GM23248 (cell line): ENCODE measurements at places on chromosomes 12 and 14. TPM values are rescaled to one million over a fixed set of nuclear protein-coding genes. Genes with fewer than 3 reads are reported as not detected.

GRCh38 chr14:93343797-93344196 lies 3.2 kb upstream of the COX8C start:
- DNase-seq = no peak

- peak; percentile 32 for DNase-seq
These were observed 48.7 kb downstream of the ST8SIA1 start for GRCh38 chr12:22285846-22286245.

DNA sequence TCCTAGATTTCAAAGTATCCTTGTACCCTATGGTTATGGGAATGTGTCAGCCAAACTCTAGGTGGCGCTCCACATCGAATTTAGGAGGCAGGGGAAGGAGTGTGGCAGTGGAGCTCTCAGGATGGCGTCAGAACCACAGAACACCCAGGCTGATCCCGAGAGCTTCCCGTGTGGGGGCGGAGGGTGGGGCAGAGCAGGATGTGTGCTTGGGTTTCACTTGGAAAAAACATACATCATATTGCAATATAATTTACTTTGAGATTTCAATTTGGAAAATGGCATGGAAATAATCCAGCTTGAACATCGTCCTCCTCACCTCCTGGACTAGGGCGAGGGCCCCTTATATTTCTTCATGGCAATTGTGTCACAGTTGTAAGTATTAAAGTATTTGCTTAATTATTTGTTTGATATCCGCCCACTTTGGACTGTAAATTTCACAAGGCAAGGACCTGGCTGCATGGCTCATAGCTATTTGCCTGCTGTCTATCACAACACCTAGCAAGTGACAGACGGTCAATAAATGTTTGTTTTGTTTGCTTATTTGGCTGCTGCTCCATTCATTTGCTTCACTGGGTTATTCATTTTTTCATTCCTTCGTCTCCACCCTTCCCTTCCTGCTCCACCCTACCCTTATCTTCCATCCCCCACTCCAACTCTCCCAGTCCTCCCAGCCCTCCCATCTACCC lies 221.5 kb upstream of the HMGA2 start:
- DNase-seq = peak; percentile 97

Gene LAG3
- 0.29 TPM in 1 of 2 replicates, not detected in the other for polyA plus RNA-seq
